ENCODE measurements at places on chromosomes 12 and 14.

GRCh38 chr14:101350021-101350420, 211.3 kb upstream of the DIO3 start:
- DNase-seq, result no peak

GRCh38 chr14:38941488-38941887, 161.5 kb downstream of the SEC23A start:
- no peak for DNase-seq

DNA sequence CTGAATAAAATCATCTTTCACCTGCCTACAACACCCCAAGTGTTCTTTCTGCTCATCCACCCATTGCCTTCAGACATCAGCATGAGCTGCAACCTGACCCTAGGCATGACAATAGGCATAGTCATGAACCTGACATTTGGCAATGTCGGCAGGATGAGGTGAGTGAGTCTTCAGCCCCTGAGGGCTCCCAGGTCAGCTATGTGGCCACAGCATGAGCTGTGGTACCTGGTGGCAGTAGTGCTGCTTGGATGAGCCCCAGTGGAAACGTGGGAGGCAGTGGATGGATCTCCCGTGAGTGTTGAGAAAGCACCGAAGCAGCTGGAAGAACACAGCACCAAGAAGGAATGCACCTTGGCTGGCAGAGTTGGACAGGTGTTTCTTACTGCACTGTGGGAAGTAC, 334.8 kb upstream of the FAR2 start:
- no peak for DNase-seq

GRCh38 chr12:104223712-104224111, 8.1 kb downstream of the TXNRD1 start:
- DNase-seq, result no peak

GRCh38 chr14:54818201-54819133, 84.2 kb downstream of the GCH1 start:
- no peak for DNase-seq

DNA sequence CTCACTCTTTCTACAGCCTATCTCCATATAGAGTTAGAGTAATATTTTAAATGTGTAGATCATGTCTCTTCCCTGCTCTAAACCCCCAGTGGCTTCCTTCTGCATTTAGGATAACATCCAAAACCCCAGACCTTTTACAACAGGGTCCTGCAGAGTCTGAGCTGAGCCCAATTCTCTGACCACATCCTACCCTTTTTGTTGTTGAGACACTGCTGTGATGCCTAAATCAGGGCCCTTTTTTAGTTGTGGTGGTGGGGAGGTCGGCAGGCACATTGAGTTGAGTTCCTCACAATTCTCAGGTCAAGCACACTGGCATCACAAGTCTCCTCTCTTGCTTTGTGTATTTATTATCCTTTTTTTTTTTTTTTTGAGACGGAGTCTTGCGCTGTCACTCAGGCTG, 1.8 kb upstream of the DDX47 start:
- no peak for DNase-seq

GRCh38 chr12:21666722-21667121, 9.1 kb upstream of the LDHB start:
- DNase-seq, result no peak

DNA sequence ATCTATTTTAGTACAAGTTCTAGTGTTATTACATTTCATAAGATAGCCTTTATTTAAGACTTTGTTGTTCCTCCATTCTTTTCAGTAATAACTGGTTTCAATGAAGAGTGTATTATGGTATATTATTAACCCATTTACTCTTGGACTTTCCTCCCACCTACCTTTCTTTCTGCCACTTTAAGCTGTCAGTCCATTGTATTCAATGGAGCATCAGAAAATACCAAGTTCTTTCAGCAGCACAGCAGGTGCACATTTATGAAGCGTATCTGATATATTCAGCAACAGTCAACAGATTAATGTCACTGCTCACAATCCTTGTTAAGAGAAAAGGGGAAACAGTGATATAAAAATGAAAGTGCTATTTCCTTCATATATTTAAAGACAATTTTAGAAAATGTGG, 660.9 kb downstream of the C12orf50 start:
- no peak for DNase-seq

DNA sequence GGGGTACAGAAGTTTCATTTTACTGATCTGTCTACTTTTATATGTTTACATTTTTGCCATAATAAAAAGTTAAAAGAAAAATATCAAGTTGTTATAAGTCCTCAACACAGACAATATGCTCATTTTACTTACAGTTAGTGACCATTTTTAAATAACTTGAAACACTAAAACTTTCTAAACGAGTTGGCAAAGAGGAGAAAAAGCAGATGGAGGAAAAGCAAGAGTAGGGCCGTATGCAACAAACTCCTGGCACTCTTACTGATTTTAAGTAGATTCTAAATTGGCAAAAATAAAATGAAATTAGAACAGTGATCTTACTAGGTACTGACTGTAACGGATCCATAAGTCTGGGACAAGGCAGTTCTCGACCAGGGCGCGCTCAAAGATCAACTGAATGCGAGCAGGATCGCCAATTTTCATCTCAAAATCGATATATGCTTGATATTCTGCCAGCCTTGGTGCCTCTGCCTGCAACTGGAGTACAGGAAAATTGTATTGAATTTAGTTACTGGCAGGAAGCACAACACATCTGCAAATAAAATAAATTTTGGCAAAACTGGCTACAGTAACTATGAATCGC, 22.3 kb downstream of the SART3 start:
- DNase-seq, result no peak

DNA sequence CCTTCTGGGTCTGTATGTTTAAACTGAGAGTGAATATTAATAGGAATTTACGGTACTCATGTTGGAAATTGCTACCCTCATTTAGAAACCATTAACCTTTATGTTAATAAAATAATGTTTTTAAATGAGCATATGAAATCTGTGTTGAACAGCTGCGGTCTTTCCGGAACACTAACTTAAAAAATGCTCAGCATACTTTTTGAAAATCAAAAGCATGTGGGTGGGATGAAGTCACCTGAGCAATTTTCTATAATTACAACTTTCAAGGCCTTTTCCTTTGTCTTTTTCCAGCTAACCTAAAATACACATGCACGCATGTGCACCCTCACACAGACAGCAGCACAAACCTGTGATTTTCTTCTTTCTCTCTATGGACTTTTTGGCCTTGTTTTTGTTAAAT, 39.8 kb downstream of the BORCS5 start:
- DNase-seq, result no peak

GRCh38 chr12:42583016-42583415, 6.5 kb downstream of the PRICKLE1 start:
- no peak for DNase-seq

DNA sequence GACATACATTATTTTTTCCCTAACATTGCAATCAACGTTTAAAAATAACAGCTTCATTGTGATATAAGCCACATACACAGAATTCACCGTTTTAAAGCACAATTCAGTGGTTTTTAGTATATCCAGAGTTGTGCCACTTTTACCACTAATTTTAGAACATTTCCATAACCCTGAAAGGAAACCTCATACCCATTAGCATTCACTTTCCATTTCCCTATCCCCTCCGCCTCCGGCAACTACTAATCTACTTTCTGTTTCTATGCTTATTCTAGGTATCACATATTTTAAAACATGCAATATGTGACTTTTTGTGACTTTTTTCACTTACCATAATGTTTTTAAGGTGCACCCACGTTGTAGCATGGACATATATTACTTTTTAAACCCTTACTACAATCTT, 55.6 kb upstream of the ISM2 start:
- DNase-seq, result no peak

- no peak for DNase-seq
Observed at GRCh38 chr12:34402899-34403705, 380.8 kb downstream of the ALG10 start.

DNA sequence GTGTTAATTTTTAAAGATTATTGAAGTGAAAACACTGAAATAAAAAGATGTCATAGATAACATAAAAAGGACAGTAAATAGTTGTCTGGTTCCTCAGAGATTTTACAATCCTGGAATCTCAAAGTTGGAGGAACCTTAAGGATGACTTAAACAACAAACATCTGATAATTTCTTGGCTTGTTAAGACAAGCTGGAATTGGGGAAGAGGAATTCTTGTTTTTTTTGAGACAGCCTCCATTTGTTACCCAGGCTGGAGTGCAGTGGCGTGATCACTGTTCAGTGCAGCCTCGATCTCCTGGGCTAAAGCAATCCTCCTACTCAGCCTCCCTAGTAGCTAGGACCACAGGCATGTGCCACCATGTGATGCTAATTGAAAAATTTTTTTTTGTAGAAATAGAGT, 2.3 kb downstream of the ZNF410 start:
- DNase-seq, result no peak

GRCh38 chr12:14981049-14981448, 8.2 kb downstream of the PDE6H start:
- no peak for DNase-seq
